SW 1271 (cell line): ENCODE measurements at places on chromosomes 3 and 15.
A peak's percentile ranks its signal among the peaks of the same experiment; 100 is the strongest.

- DNase-seq: no peak
Observed at GRCh38 chr3:184665101-184665500, 46.8 kb downstream of the MAGEF1 start.

DNA sequence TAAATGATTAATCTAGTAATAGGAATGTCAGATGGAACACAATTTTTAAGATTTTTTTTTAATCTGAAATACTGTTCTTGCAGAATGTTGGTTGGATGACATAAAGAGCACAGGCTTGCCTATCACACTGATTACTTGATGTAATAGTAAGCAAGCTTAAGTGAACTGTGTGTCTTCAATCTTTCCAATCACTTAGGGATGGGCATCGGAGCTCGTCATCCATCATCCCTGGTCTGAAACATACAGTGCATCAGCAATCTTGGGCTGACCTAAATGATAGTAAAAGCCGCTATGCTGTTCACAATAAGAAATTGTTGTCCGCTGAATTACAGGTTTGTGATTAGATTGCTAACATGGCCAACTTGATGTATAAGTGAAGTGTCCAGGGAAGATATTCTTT is 195.8 kb downstream of the WDR72 start:
- no peak for DNase-seq

- no peak for DNase-seq
Observed at GRCh38 chr3:38158472-38158871, 6.9 kb upstream of the OXSR1 start.

GRCh38 chr3:172749230-172749965 is 1.1 kb upstream of the ECT2 start:
- DNase-seq: peak; percentile 76

DNA sequence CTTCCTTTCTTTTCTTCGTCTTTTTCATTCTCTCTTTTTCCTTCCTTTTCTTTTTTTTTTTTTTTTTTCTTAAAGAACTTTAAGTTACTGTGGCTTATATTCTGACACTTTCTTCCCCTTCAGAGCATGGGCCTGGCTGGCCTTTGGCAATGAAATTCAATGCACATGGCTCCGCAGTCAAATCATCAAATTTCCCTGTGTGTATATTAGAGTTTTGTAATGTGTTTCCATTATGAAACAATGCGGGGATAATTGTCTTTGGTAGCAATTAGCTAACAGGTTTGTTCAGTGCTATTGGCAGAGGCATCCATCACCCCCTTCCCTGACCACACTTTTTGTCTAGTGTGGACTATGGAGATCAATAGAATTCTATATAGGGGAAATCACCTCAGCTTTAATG is 80.5 kb downstream of the CDIN1 start:
- no peak for DNase-seq

- DNase-seq: no peak
Observed at GRCh38 chr15:73244333-73244732, 124.4 kb downstream of the HCN4 start.

GRCh38 chr3:56926243-56926946 is 124.6 kb upstream of the ARHGEF3 start:
- DNase-seq: no peak

DNA sequence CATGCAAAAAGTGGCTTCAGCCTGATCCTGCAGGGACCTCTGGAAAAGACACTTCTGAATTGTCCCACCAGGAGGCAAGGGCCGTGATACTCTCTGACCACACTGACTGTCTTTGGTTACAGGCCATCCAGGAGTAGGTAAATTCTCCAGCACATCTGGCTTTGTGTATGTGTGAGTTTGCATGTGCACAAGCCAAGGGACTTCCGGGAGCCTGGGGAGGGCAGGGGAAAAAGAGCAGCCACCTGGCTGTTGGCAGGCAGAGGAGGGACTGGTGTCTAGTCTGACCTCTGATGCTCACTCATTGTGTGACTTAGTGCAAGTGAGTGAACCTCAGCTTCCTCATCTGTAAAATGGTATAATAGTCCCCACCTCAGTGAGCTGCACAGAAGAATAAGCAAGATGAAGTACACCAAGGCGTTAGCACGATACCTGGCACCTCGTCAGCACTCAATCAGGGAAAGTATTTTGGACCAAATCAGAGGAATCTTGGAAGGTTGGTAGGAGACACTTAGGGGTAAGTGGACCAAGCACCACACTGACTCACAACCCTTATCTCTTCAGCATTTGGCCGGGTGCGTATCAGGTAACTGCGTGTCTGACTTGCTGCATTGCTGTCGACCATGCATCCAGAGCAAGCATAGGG is 19.1 kb downstream of the KLHL6 start:
- no peak for DNase-seq

GRCh38 chr3:152331998-152332397 is 63.3 kb downstream of the MBNL1 start:
- DNase-seq: no peak

DNA sequence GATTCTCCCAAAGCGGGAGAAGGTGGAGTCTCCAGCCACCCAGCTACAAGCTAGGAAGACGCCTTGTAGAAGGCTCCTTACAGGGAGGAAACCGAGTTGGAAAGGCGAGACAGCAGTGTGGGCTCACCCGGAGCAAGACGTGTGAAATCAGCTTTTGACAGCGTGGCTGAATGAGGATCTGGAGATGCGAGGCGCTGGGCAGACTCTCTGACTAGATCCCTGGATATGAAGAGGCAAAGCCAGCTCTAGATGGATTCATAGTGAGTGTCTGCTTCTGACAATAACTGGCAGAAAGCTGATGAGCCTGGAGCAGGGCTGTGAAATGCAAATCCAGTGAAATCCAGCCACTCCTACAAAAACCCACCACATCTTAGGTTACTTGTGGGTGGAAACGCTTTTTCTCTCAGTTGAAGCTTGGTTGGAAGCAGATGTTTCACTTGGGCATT is 41.0 kb downstream of the GOLGA6A start:
- DNase-seq: no peak

DNA sequence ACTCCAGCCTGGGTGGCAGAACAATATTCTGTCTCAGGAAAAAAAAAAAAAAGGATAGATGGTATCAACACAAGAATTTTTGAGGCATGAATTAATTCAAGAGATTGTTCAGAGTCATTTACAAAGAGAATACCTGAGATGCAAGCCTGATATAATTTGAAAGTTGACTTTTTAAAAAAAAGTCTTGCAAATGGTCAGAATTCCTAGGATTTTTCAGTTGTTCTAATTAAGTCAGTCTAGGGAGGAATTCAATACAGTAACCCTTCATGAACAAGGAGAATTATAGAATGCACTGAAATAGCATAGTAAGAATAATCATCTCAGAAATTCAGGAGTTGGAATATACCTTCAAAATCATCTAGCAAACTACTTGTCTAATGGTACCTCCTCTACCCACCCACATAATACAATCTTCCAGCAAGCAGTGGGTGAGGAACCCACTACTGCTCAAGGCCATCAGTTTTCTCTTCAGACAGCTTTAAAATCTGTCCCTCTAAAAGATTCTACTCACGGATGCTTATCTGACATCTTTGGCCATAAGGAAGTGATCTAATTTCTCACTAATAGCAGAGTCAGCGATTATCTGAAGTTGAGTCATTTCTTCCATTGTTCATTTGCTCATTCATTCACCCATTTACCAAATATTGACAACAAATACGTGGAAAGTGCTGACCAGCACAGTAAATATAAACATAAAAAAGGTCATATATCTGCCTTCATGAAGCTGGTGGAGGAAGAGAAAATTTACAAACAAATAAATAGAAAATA is 159.6 kb downstream of the GREM1 start:
- DNase-seq: no peak

DNA sequence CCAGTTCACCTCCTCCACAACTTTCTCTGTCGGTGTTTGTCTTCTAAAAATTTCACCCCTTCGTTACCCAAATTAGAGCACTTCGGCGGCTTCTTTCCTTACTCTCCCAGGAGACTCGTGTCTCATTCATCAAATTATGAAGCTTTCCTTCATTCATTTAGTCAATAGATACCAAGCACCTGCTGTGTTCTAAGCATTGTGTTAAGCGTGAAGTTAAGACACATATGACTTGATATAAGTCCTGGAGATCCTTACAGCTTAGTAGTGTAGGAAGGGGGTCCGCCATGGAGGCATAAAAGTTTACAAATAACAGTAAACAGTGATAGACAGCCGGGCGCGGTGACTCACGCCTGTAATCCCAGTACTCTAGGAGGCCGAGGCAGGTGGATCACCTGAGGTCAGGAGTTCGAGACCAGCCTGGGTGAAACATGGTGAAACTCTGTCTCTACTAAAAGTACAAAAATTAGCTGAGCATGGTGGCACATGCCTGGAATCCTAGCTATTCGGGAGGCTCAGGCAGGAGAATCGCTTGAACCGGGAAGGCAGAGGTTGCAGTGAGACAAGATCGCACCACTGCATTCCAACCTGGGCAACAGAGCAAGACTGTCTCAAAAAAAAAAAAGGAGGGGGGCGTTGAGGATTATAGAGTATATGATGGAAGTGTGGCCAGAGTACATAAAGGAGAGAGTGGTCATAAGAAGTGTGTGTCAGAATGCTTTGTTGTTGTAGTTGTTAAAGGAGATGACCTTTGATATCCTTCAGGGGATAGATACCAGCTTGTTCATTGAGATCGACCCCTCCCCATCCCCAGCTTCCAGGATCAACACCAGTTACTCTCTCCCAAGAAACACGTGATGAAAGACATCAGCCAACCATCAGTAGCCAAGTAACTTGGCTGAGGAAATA is 744 bp upstream of the CCDC32 start:
- DNase-seq: no peak

GRCh38 chr3:189947068-189947467 is 173.6 kb downstream of the P3H2 start:
- DNase-seq: no peak

DNA sequence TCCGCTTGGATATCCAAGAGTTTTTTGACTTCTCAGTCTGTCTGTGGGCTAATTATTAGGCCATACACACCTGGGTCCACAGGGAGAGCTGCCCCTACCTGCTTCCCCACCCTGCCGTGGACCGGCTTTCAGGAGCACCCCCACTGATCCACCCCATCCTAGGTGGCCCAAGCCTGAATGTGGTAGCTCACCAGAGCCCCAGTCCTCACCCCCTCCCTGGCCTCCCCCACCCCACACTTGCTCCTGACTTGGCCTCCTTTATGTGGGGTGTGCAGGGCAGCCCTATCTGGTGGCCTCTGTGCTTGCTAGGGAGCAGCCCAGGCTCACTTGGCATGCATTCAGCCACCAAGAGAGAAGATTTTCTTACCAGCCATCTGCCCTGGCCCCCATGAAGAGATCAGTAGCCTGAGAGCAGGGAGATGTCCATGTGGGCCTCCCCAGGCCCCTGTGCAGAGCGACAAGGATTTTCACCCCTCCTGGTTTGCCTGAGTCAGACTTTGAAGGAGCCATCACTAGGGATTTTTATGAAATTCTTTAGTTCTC is 11.2 kb downstream of the LRRK1 start:
- DNase-seq: no peak
